Activated CD4-positive, alpha-beta T cell treated with anti-CD3 and anti-CD28 coated beads, Interleukin-2, amount 10 ng/mL, durations not matched to agents 7 days and 5 days (primary cell): ENCODE measurements at places on chromosomes 7 and 10. TPM values are rescaled to one million over a fixed set of nuclear protein-coding genes. Genes with fewer than 3 reads are reported as not detected.

- peak; percentile 78 for DNase-seq
These were observed 45.5 kb upstream of the DDC start for GRCh38 chr7:50610521-50611277.

DNA sequence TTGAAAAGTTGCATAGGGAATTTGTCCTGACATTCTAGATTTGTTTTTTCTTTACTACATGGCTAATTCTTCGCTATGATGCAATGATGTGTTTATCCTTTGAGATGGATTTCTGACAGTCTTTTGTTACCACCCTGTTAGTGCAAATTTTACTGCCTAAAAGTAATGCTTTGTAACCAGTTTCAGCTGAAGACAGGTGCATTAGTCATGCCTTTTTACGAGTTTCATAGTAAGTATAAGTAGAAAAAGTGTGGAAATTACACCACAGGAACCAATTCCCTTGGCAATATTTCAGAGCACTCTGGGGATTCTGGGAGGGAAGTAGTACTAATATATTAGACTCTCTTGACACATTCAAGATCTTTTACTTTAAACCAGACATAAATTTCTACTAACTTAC, 257.8 kb upstream of the DKK1 start:
- DNase-seq: no peak

DNA sequence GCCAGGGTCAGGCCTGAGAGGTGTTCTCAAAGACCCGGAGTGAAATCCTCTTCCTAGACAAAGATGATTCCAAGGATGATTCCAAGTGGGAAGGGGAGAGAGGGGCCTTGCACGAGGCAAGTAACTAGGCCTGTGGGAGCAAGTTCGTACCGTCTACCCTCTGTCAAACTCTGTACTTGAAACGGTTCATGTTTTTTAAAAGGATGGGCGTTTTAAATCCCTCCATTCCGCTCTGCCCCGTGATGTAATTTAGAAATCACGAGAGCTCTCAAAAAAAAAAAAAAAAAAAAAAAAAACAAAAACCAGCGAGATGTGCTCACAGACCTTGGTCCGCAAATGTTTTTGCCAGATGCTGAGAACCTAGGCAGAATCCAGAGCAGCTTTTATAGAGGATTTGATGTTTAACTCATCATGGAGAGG, 114.7 kb upstream of the CARD11 start:
- DNase-seq: no peak

GRCh38 chr10:60042914-60043313, 136.6 kb upstream of the CCDC6 start:
- DNase-seq: no peak

DNA sequence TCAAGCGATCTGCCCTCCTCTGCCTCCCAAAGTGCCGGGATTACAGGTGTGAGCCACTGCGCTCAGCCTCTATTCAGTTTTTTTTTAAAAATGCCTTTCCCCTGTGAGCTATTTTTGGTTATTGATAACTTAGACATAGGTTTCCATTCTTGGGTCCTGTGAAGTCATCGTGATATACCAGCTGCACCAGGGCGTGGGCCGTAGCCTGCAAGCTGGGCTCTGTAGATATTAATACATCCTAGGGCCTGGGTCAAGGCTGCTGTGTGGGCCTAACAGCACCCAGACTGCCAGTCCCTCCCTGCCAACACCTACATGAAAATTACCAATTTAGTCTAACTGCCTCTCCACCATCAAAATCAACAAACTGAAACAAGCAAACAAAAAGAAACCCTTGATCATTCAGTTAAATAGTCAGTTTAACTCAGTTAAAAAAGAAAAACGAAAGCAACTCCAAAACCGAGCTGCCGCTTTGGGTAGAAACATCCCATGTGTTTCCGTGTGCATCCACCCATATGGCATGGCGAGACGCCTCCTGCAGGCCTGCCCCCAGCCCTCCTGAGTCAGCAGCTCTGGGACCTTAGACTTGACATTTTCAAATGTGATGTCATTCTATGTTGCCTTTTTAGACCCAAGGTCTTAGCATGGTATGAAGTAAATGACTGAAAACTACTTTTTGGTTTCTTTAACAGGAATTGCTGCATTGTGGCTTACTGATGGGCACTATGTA, 330.2 kb downstream of the GLRX3 start:
- no peak for DNase-seq

GRCh38 chr7:46301677-46302076, 380.6 kb upstream of the IGFBP3 start:
- no peak for DNase-seq

GRCh38 chr10:93567277-93568104, 1.0 kb downstream of the FFAR4 start:
- DNase-seq: no peak

DNA sequence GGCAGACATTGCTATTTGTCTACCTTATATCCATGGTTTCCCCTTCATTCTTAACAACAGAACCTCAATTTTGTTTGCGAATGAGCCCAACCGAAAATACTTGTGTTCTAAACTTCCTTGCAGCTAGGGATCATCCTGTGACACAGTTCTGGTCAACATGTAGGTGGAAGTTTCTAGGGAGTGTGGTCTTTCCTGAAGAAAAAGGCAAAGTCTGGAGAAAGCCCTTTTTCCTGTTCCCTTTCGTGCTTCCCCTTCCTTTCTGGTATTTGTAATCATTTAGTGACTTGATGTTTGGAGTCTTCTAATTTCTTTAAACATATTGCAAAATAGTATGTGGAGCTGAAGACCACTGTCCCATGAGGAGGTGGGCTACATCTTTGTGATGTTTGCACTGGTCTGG, 2.9 kb upstream of the IFRD1 start:
- DNase-seq: no peak

DNA sequence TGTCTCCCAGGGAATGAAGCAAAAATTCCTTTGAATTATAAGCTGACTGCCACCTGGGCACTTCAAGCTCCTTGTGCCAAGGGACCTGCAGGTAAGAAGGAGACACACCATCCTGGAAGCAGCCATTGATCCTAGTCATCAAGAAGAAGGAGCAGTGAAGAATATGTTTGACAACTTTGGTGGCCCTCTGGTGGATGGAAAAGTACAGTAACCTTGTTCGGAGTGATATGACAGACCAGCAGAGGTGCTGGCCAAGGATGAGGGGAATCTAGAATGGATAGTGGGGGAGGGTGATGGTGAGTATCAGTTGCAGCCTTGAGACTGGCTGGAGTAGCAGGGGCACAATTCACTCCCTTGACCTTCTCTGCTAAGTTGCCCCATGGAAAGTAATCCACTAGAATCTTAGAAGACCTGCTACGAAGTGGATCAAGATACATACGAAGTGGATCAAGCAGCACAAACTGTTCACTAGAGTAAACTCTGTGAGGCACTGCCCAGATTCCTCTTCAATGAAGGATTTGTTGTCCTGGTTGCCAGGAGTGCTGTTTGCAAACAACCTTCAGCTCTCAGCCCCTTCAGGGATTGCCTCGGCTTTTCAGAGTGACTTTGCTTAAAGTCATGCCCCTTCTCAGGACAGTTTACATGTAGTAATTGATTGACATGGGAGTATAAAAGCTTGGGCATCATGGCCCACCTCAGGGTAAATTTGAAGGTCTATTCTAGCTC, 44.8 kb upstream of the ORC5 start:
- DNase-seq: no peak

DNA sequence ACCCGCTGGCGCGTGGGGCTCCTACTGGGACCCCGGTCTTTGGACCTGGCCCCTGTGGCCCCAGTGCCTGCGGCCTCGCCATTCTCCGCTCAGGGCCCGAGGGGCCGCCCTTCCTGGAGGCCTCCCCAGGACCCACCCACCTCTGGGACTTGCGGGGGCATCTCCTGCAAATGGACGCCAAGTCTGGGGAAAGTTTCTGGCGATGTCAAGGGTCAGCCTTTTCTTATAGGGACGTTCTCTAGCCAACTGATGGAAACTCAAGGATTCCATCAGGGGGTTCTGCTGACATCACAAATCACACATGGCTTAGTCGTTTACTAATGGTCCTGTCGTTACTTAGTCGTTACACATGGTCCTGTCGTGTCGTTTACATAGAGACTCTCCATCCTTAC, 57.7 kb upstream of the RHOBTB1 start:
- DNase-seq: no peak

GRCh38 chr10:132804785-132805426, 19.0 kb upstream of the NKX6-2 start:
- no peak for DNase-seq

DNA sequence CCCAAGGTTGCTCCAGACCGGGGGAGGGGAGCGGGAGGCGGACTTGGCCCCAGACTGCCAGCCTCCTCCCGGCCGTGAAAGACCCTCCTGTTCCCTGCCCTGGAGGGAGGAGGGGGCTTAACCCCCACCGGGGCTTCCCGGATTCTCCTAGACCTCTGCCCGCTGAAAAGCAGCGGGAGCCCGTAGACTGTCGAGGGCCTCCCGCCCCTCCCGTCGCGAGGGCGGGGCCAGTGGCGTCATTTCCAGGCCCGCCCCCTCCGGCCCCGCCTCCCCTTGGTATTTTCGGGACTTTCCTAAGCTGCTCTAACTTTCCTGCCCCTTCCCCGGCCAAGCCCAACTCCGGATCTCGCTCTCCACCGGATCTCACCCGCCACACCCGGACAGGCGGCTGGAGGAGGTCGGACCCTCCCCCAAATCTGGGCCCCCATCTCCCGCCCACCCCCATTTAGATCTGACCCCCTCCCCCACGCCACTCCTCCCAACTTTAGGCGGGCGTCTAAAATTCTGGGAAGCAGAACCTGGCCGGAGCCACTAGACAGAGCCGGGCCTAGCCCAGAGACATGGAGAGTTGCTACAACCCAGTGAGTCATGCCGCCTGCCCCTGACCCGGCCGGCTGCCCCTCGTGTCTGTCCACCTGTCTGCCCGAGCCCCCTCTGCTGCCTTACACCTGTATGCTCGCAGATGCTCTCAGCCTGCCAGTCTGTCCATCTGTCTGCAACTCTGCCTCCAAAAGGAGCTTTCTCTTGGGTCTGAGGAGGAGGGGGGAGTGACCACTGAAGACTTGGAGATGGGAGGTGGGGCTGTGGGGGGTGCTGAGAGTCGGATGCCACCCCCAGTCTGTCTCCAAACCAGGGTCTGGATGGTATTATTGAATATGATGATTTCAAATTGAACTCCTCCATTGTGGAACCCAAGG, at the start of gene NFKB2:
NFKB2 (plus strand) TSS at position 306 of the 917 bp plus-strand sequence; CDS start at position 561, 255 bp downstream.
- DNase-seq: peak; percentile 89

- DNase-seq: no peak
These were observed 7.7 kb downstream of the STYXL1 start for GRCh38 chr7:76040126-76040525.

DNA sequence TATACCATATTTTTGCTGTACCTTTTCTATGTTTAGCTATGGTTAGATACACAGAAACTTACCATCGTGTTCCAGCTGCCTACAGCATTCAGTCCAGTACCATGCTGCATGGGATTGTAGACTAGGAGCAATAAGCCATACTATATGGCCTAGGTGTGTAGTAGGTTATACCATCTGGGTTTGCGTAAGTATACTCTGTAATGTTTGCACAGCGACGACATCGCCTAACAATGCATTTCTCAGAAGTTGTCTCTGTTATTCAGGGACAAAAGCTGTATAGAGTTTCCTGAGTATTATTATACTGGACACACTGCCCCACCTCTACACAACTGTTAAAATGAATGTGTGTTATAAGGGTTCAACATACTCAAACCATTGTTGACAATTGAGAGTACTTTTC, 93.8 kb upstream of the MKI67 start:
- no peak for DNase-seq

DNA sequence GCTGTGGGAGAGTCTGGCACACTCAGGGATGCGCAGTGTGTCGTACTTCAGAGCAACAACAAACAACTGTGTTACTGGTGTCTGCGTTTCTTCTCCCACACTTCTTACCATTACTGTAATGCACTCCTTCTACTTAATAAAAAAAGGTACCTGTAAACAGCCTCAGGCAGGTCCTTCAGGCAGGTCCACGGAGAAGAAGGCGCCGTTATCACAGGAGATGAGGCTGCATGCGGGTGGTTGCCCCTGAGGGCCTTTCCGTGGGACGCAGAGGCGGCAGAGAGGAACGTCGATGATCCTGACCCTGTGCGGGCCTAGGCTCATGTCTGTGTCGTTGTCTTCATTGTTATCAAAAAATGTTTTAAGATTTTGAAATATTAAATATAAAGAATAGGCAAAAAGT, 29.4 kb downstream of the NKX6-2 start:
- DNase-seq: no peak

GRCh38 chr10:71893920-71894319, 42.9 kb upstream of the PSAP start:
- DNase-seq: no peak

GRCh38 chr10:42942279-42942950, 134.5 kb upstream of the RET start:
- DNase-seq: no peak

DNA sequence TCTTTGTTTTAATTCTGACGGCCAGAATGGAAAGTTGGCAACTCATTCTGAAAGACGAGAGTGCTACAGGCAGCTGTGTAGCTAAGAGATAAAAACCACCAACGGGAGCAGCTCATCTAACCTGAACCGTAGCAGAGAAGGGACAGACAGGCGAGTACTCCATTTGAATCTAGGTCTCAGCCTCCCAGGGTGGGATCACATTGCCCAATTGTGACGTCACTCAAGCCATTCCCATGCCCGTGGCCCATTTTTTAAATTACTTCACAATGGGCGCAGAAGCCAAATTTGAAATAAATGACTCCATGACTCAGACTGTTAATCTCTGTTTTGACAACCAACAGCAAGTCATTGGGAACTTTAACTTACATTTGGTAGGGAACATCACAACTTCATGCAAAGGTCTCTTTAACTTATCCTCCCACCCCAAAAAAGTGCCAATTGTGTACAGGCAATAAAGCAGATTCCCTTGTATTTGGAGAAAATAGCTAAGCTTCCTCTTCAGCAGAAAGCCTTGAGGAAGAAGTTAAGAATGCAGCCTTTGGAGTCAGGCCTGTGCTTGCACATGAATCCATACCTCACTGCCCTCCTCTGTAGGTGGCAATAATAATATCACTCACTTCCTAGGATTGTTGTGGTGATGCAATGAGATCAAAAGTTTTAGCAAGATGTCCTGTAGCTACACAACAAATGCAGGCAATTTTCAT, 93.2 kb upstream of the KIF5B start:
- peak; percentile 18 for DNase-seq

Gene KCNIP2
- 4.5 TPM for total RNA-seq

Gene KRIT1
- total RNA-seq: 49.0 TPM

Gene HKDC1
- total RNA-seq: 10.9 TPM

Gene CYP51A1
- 27.4 TPM for total RNA-seq

Gene NME8
- total RNA-seq: not detected

Gene CLRN3
- not detected for total RNA-seq

Gene TASOR2
- 45.7 TPM for total RNA-seq

Gene MINDY4
- 1.8 TPM for total RNA-seq

Gene ELFN1
- not detected for total RNA-seq

Gene NEBL
- total RNA-seq: not detected

Gene ZNF777
- 14.9 TPM for total RNA-seq

Gene SHH
- not detected for total RNA-seq

Gene SFTPD
- not detected for total RNA-seq
